ENCODE measurements at places on chromosomes 7 and 10. TPM values are rescaled to one million over a fixed set of nuclear protein-coding genes. Genes with fewer than 3 reads are reported as not detected.

- no peak for DNase-seq
These were observed 604 bp downstream of the SCART1 start for GRCh38 chr10:133454204-133454893.

- no peak for DNase-seq
These were observed 2.7 kb downstream of the GPR85 start for GRCh38 chr7:113083816-113084495.

- no peak for DNase-seq
These were observed 47.2 kb downstream of the MYL10 start for GRCh38 chr7:101581891-101582290.

DNA sequence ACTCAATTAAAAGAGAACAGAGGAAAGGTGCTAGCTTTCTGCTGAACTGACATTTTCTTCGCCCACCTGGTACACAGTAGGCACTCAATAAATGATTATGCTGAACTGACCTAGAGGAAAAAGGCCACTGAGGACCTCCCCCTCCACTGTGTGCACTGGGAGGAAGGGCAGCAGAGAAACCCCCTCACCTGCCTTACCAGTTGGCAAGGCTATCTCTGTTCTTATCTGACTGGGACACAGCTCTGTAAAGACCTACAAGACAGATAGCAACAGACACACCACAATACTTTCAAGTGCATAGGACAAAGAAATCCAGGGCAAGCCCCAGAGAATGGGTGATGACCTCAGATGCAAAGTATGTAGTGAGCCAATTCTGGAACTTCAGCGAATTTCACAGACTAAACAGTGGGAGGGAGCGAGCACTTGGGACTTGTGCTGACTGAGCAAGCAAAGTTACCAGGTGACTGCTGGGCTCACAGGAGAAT lies 30.4 kb downstream of the PDLIM1 start:
- DNase-seq = no peak

GRCh38 chr7:101411508-101411874 lies 48.8 kb downstream of the COL26A1 start:
- DNase-seq = no peak

DNA sequence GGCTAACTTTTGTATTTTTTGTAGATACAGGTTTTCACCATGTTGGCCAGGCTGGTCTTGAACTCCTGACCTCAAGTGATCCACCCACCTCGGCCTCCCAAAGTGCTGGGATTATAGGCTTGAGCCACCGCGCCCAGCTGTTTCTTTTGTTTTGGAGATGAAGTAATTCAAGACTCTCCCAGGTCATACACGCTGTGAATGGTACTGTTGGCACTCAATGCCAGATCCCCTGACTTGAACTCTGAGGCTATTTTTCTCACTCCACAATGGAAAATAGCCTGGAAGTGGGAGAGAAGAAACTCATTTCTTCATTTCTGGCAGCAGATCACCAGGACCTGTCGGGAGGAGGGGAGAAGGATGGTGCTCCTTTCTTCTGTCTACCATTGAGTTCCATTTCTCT lies 32.4 kb downstream of the BLVRA start:
- DNase-seq = no peak

GRCh38 chr10:101670635-101671034 lies 24.3 kb downstream of the FBXW4 start:
- no peak for DNase-seq

SH2D4B gene
- total RNA-seq = 0.16 TPM

SAMD9L gene
- total RNA-seq = 25.5 TPM

ZNF239 gene
- 8.1 TPM for total RNA-seq

ANLN gene
- total RNA-seq = 66.0 TPM

TFEC gene
- total RNA-seq = 8.2 TPM

All from urinary bladder (tissue), 4 donors.